ENCODE measurements at places on chromosomes 2 and 18. TPM values are rescaled to one million over a fixed set of nuclear protein-coding genes. Genes with fewer than 3 reads are reported as not detected.

The SLC16A14 gene
- 125 TPM for polyA plus RNA-seq

The TUBA4B gene
- polyA plus RNA-seq, result not detected

The POTEJ gene
- polyA plus RNA-seq, result 0.16 TPM

The CIDEA gene
- not detected for polyA plus RNA-seq

All from neural cell (in vitro differentiated cells).